Astrocyte (in vitro differentiated cells and primary cell): ENCODE measurements at places on chromosomes 5 and 9.

- H3K27ac ChIP-seq = no peak overlapping the region
- H3K4me3 ChIP-seq = no peak overlapping the region
- H3K4me1 ChIP-seq = peaks cover 4% of the 10 kb centered on the region
Measured at GRCh38 chr9:98168153-98168780, 24.2 kb downstream of the CORO2A start.

- H3K36me3 ChIP-seq = no peaks in the 10 kb centered on the region
- H3K27ac ChIP-seq = no peak overlapping the region
- no peaks in the 10 kb centered on the region for H3K27me3 ChIP-seq
- DNase-seq = no peak
Measured at GRCh38 chr5:173883347-173883924, 4.7 kb upstream of the CPEB4 start.

GRCh38 chr5:142152384-142152732, 43.8 kb downstream of the NDFIP1 start:
- no peak for DNase-seq
- no peak overlapping the region for H3K27ac ChIP-seq
- H3K4me3 ChIP-seq = no peak overlapping the region
- no peaks in the 10 kb centered on the region for H3K27me3 ChIP-seq

- DNase-seq = no peak
- no peak overlapping the region for H3K4me3 ChIP-seq
- no peak overlapping the region for H3K27ac ChIP-seq
Measured at GRCh38 chr5:2391566-2391965, 359.9 kb downstream of the IRX2 start.

- H3K36me3 ChIP-seq = no peaks in the 10 kb centered on the region
- peak; percentile 22 for DNase-seq
- H3K4me3 ChIP-seq = peak overlapping the region; percentile 59
Measured at GRCh38 chr9:129610473-129611306, 10.2 kb downstream of the C9orf50 start.

- no peak overlapping the region for H3K4me3 ChIP-seq
- peaks cover 20% of the 10 kb centered on the region for H3K4me1 ChIP-seq
- H3K27me3 ChIP-seq = no peaks in the 10 kb centered on the region
- H3K36me3 ChIP-seq = no peaks in the 10 kb centered on the region
- DNase-seq = no peak
Measured at GRCh38 chr9:129841071-129841470, 5.8 kb downstream of the USP20 start.

GRCh38 chr5:156582193-156582598, 255.2 kb downstream of the SGCD start:
- H3K27ac ChIP-seq = no peak overlapping the region
- no peaks in the 10 kb centered on the region for H3K27me3 ChIP-seq
- no peaks in the 10 kb centered on the region for H3K4me1 ChIP-seq
- no peak for DNase-seq
- no peaks in the 10 kb centered on the region for H3K36me3 ChIP-seq
- no peak overlapping the region for H3K4me3 ChIP-seq
